ENCODE measurements at places on chromosomes 7 and 10. TPM values are rescaled to one million over a fixed set of nuclear protein-coding genes. Genes with fewer than 3 reads are reported as not detected.

DNA sequence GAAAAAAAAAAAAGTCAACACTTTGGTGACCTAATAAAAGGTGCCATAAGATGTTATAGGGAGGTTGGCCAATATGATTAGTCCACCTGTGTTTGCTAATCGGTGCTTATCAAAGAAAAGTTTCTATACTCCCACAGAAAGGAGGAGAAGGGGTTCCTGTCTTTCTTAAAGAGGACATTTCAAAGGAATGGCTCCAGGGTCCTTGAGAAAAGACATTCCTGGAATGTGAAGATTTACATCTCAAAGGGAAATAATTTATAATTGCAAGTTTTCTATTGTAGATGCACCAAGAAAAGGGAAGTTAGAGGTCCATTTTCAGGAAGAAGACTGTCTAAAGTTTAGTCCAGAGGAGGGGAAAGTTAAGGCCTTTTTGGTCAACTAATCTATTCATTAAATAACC, 715.3 kb downstream of the NXPH1 start:
- no peak for DNase-seq

DNA sequence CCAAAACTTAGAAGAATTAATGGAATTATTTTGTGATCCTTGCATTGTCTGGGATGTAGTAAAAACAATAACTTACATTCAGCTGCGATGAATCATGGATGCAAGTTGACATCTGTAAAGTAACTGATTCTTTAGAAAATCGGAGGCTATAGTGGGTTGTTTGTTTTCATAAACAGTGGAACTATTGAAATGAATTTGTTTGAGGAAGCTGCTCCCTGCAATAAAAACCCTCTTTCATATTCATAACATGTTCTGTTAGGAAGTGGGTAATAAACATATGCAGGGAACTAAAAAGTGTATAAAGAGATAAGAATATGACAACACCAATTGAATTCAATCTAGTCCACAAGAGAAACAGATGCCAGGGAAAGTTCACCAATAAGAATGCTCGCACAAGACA, 53.6 kb downstream of the AGMO start:
- no peak for DNase-seq

GRCh38 chr7:85004402-85004801, 182.5 kb downstream of the SEMA3D start:
- no peak for DNase-seq

GRCh38 chr7:29270594-29271318, 76.2 kb downstream of the CHN2 start:
- DNase-seq: no peak

GRCh38 chr7:127794136-127794535, 142.1 kb downstream of the SND1 start:
- DNase-seq: no peak

DNA sequence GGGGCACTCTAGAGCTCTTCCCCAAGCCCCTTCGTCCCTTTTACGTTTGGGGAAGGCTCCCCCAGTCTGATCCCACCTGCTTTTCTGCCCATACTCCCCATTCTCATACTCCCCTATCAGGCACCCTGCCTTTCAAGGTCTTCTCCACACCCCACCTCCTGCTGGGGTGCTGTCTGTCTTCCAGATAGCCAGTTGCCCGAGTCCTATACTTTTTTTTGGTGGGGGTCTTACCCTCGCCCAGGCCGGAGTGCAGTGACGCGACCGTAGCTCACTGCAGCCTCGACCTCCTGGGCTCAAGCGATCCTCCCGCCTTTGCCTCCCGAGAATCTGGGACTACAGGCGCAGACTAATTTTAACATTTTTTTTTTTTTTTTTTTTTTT, 775 bp upstream of the ABHD11 start:
- no peak for DNase-seq

GRCh38 chr10:84987039-84987438, 658.6 kb downstream of the CCSER2 start:
- no peak for DNase-seq

- no peak for DNase-seq
Measured at GRCh38 chr10:14360961-14361360, 30.2 kb upstream of the FRMD4A start.

GRCh38 chr10:121947343-121948330, 19.8 kb upstream of the ATE1 start:
- no peak for DNase-seq

GRCh38 chr10:120715171-120715570, 136.0 kb upstream of the WDR11 start:
- DNase-seq: no peak

- DNase-seq: no peak
Measured at GRCh38 chr10:97003804-97004201, 171.7 kb downstream of the LCOR start.

DNA sequence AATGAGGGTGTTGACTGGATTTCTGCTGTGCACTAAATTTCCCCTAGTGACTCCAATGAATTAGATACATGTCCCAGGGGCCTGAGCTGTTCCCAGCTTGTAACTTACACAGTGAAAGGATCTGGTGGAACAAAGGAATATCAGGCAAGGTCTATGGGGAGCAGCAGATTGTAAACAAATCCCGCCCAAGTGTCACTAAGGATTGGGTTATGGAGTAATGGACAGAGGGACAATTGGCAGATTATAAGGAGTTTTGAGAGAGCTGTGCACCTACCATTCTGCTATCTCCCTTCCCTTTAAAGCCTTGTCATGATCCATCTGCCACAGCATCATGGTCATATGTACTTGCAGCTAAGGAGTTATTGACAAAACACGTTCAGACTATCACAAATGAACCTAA, 183.0 kb downstream of the RAB11FIP2 start:
- DNase-seq: no peak

GRCh38 chr7:133124974-133125373, 43.1 kb upstream of the CHCHD3 start:
- no peak for DNase-seq

DNA sequence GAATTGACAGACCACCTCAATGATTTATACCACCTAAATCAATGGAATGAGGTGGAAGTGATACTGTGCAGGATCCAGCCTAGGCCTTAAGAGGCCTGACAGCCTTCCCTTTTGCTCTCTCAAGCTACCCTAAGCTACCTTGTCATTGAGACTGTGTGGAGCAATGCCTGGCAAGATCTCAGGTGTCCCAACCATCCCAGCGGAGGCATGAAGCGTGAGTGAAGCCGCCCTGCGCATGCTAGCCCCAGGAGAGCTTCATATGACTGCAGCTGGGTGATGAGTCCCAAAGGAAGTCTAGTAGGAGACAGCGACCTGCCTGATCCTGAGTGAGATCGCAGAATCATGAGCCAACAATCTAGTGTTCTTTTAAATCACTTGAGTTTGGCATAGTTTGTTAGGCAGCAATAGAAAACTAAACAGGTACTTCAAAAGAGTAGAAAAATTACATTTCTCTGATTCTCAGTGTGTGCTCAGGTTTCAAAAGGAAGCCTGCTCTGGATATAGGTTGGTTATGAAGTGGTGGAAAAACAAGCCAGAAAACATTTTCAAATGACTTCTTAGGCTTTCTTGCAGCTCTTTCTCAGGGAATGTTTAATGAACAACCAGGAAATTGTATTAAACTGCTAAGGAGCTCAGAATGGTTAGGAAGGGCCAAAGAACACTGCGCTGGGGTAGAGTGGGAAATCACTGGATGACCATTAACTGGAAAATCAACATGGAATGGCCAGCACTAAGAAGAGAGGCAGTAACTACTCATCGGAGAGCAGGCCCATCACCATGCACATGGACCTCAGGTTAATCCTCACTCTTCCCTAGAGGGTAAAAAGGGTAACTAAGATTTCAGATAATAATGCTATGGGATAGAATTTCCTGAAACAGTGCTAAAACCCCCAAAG, 535.2 kb downstream of the PHTF2 start:
- peak; percentile 4 for DNase-seq

The TMEM184A gene
- polyA plus RNA-seq: 6.0 TPM

The CCDC146 gene
- polyA plus RNA-seq: 30.4 TPM

The DPYSL4 gene
- polyA plus RNA-seq: 22.3 TPM

The DENND2A gene
- polyA plus RNA-seq: 37.3 TPM

The IGFBP3 gene
- polyA plus RNA-seq: 83.7 TPM

The NAT16 gene
- not detected for polyA plus RNA-seq

All from renal pelvis (tissue), 12 donors.